ENCODE measurements at places on chromosomes 1 and 21. TPM values are rescaled to one million over a fixed set of nuclear protein-coding genes. Genes with fewer than 3 reads are reported as not detected.

DNA sequence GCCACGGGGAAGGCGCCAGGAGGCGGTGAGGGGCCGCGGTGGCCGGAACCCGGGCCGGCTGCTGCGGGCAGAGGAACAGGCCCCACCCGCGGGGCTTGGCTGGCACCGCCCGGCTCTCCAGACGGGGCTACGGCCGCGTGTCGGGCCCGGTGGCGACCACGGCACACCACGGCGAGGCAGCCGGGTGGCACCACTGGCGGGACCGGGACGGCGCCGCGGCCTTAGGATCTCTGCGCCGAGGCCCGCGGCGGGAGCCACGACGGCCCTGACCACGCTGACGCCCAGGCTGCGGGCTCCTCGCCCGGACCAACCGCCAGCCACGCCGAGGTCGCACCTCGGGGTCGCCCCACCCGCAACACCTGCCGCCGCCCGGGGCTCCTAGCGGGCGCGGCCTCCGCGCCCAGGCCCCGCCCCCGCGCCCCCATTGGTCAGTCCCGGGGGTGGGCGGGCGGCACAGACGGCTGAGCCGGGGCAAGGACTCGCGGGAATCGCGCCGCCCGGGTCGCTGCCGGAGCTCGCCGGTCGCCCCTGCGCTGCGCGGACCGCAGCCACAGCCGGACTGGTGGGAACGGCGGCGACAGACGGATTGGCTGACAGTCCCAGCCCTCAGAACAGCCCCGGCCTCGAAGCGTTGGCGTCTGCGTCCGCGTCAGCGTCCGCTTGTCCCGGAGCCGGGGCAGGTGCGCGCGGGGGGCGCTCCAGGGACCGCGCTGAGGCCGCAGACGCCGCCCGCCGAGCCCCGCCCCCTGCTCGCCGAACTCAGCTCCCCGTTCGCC is at the start of gene BMP8A:
TSS of gene BMP8A (plus strand) at position 491 of the 776 bp plus-strand sequence. CDS start 356 bp downstream, outside the sequence.
- DNase-seq, result no peak

- no peak for DNase-seq
Measured at GRCh38 chr1:153357076-153357852, 390 bp upstream of the S100A9 start.

DNA sequence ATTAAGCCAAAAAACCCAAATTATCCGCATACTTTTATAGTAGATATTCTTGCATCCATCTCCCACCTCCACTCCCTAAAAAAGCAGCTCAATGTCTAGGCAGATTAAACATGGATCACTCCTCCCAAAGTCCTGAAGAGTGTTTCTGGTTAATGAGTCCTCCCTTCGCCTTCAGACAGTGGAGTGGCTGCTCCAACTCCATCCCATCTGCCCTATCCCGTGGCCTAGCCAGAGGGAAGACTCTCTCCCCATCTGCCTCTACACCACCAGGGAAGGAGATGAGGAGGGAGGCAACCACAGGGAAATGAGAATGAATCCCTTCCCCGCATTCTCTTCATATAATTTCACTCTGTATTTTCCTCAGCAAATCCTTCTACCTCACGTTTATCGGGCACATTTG is 103.8 kb downstream of the SLC45A1 start:
- DNase-seq, result no peak

GRCh38 chr1:56287721-56288120 is 291.6 kb downstream of the PLPP3 start:
- no peak for DNase-seq

DNA sequence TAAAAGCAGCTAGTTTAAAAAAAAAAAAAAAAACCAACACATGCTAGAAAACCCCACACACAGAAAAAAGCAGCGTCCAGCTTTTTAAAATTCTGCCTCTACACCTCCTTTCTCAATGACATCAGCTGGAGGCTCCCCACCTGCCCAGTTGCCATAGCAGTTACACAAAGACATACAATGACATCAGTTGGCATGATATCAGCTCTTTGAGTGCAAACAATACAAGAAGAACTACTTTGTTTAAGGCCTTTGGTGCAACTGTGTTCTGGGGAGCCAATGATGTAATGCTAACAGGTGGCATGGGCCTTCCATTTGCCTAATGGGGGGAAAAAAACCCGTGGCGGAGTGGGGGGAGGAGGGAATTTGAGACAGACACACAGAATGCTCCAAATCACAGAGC is 32.9 kb downstream of the DUSP10 start:
- DNase-seq, result peak; percentile 86

Gene TFF3
- total RNA-seq, result 0.84 TPM

GRCh38 chr1:232012773-232013386 is 386.3 kb downstream of the DISC1 start:
- peak; percentile 92 for DNase-seq

DNA sequence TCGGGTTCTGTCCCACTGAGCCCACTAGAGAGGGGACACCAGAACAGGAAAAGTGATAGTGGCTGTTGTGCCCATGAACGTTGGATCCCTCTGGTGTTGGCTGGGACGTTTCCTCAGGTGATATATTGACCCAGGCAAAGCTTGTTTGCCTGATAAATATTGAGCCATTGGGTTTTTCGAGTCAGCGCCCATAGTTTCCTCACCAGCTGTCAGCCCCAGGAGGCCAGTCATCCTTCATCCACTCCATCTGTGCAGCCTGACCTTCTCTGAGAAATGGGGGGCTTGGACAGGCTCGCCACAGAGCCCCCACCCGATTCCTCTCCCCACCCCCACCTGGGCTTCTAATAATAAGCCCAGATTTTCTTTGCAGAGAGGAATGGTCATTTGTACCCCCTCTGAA is 13.3 kb downstream of the DISP3 start:
- no peak for DNase-seq

- peak; percentile 79 for DNase-seq
Measured at GRCh38 chr1:53807916-53808315, 30.2 kb downstream of the NDC1 start.

Gene PADI1
- total RNA-seq, result not detected

- DNase-seq, result no peak
Measured at GRCh38 chr1:230936475-230936874, 42.2 kb downstream of the TTC13 start.

- peak; percentile 100 for DNase-seq
Measured at GRCh38 chr1:172638885-172639831, 19.7 kb upstream of the FASLG start.

DNA sequence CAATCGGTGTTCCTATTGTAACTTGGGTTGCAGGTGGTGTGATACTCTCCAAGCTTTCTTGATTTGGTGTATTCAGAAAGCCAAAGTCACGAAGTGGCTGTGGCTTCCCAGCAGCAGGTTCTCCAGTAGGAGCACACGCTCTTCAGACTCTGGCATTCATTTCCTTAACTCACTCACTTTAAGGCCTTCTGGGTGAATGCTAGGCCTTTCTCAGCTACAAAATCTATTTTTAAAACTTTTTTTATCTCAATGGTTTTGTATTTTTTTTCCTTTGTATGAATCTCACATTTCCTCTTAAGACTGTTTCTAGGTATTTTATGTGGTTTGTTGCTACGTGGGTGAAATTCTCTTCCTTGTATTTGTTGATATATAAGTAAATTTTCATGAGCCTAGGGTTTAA is 22.9 kb upstream of the PKN2 start:
- no peak for DNase-seq

DNA sequence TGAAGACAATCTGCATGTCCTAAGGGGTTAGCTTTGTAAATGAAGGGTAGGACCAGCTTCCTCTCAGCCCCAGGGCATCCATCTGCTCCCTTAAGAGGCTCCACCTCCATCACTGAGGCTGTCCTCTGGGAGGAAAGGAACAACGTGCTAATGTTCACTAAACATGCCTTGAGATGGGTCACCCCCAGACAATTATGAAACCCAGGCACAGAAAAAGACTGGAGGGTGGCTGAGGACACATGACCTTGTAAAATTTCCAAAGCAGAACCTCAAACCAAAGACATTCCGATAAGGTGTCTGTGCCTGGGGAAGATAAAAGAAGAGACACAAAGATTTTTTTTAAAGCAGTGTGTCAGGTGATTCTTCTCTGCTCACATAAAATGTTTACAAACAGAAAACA is 37.6 kb upstream of the ZNF124 start:
- DNase-seq, result no peak

DNA sequence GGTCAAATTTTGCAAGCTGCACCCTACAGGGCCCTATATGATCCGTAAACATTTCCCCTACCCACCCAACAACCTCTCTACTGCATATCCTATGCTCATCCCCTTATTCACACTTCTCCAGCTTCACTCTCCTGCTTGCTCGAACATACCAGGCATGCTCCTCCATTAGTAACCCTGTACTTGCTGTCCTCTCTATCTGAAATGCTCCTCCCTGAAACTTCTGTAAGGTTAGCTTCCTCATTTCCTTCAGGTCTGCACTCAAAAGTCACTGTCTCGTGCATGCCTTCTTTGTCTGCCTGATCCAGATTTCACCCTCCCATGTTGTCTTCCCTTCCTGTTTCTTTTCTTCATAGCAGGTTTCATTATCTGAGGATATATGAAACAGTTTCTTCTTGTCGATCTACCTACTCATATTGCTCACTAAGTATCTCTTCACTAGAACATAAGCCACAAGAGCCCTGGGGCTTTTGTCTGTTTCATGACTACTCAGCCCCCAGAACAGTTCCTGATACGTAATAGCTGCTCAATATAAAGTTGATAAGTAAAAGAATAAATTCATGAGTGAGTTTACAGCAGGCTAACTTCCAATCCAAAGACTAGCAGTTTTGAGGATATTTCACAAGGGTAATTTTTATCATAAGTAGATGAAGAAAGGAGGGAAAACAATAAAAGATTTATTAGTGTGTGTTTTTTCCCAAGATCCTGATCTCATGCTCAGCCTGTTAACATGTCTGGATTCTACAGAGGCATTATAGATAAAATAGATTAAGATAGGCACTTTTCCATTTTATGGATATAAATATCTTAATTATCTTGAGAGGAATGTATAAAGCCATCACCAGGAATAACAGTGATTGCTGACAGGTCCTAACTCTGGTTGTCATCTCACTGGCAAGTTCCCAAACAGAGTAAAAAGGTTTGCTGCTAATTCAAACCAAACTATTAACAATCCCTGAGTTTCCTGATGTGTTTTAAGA is 392.5 kb upstream of the ESRRG start:
- DNase-seq, result no peak

Gene PGBD2
- 7.6 TPM for total RNA-seq

Gene NTRK1
- 0.10 TPM for total RNA-seq

DNA sequence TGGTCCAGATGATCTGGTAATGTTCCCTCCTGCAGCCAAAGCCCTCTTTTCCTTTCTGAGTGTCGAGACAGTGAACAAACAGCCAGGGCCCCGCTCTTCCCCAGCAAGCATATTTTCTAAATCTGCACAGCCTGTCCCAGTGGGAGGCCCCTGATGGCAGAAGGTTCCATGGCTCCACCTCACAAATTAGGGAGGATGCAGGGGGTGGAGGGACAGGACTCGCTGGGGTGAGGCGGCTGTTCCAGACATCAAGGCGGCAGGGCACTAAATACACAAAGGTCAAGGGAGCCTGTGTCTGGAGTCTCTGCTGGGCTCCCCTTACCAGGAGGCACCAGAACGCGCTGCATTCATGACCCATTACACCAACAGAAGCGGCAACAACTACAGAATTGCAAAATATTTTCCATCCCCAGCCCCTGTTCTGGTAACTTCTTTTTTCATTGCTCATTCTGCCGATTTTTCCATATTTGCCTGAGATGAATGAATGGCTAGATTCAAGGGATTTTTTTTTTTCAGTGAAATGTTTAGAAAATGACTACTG is 27.0 kb upstream of the PRELP start:
- no peak for DNase-seq
